NCI-H345 (cell line): ENCODE measurements at places on chromosomes 3 and 15.

GRCh38 chr3:177195242-177195991 lies 1.9 kb downstream of the TBL1XR1 start:
- DNase-seq = no peak

- DNase-seq = no peak
Observed at GRCh38 chr15:63226966-63227401, 37.6 kb downstream of the RAB8B start.

GRCh38 chr3:185400866-185401265 lies 37.9 kb downstream of the MAP3K13 start:
- DNase-seq = no peak

GRCh38 chr15:38073178-38073946 lies 138.9 kb downstream of the TMCO5A start:
- DNase-seq = no peak
